Left lung (tissue), 14 donors: ENCODE measurements at places on chromosomes 7 and 10.
A peak's percentile ranks its signal among the peaks of the same experiment; 100 is the strongest.

GRCh38 chr7:1151156-1151555, 8.8 kb downstream of the ZFAND2A start:
- H3K4me1 ChIP-seq: no peaks in the 10 kb centered on the region
- H3K27me3 ChIP-seq: no peaks in the 10 kb centered on the region
- no peak overlapping the region for H3K27ac ChIP-seq
- no peak overlapping the region for H3K4me3 ChIP-seq

DNA sequence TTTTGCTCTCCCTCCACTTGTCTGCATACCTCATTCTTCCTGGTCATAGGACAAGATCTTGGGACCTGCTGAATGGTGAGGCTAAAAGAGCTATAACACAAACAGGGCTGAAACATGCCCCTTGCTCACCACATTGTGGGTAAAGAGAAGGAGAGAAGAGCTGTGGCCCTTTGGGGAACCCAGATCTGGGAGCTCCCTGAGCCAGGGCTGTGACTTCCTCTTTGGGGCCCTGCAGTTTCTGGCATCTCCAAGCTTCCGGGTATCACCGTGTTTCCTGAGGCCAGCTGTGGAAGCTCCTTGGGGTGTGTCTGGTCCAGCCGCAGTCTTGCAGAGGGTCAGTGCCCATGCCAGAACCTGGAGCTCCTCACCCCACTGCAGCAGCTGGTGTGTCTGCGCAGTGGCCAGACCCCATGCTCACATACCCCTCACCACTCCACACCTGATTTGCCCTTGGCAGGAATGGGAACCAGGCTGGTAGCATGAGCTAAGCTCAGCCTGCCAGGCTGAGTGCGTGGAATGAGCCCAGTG, 34.0 kb downstream of the DKK1 start:
- DNase-seq: no peak
- no peaks in the 10 kb centered on the region for H3K4me1 ChIP-seq
- H3K27me3 ChIP-seq: no peaks in the 10 kb centered on the region
- no peak overlapping the region for H3K4me3 ChIP-seq
- H3K36me3 ChIP-seq: no peaks in the 10 kb centered on the region

DNA sequence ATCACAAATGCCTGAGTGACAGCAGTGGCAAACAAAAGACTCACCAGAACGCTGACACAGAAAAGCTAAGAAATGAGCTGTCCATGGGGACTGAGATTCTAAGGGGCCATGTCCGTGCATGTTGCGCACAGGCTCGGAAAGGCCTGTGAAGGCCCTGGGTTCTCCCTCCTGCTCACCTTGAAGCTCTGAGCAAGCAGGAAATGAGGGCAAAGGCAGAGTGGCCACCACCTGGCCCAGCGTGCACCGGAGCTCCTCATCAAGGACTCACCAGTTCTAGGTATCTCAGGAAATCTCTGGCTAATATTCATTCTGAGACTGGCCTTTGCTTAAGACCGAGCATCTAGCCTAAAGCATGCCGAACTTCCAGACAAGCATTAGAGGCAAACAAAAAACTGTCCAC, 52.7 kb downstream of the MAD1L1 start:
- H3K36me3 ChIP-seq: peaks cover 12% of the 10 kb centered on the region
- H3K4me3 ChIP-seq: no peak overlapping the region
- H3K27ac ChIP-seq: no peak overlapping the region
- H3K27me3 ChIP-seq: no peaks in the 10 kb centered on the region
- H3K4me1 ChIP-seq: peaks cover 9% of the 10 kb centered on the region

- H3K27ac ChIP-seq: no peak overlapping the region
- DNase-seq: no peak
Observed at GRCh38 chr7:116836048-116836447, 26.3 kb upstream of the CAPZA2 start.

DNA sequence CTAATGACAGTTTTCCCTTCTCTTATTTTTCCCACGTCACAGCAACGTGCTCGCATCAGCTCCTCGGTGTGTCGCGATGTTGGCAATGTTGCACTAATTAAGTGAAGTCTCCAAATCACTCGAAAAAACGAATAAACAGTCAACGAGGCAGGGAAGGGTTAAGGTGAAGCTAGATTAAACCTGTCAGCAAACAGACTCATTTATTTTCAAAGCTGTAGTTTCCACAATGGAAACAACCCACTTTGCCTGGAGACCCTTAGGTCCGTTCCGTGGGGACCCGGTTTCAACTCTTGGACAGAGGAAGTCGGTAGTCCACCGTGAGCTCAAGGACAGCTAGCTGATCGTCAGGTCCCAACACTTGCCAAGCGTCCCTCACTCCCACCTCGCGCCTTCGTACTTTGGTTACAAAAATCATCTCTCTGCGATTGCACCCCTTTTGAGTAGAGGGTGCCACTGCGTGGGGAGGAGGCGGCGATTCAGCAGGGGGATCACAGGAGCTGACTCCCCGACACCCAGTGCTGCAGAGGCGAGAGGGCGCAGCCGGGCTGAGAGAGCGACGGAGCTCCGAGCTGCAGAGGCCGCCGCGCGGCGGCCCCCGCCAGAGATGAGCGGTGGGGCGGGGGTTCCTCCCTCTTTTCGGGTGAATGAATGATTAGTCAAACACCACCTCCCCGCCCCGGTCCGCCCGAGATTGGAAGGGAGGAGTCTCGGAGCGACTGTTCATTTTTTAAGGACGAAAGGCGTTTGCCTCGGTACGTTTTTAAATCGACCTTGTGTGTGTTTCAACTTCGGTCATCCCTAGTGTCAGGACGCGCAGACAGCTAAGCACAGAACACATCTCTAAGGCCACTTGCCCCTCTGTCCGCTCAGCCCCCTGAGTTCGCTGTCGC, 1.3 kb upstream of the BMPER start:
- H3K36me3 ChIP-seq: no peaks in the 10 kb centered on the region
- H3K27me3 ChIP-seq: peaks cover 22% of the 10 kb centered on the region
- H3K4me3 ChIP-seq: peak overlapping the region; percentile 50
- H3K4me1 ChIP-seq: no peaks in the 10 kb centered on the region
- peak overlapping the region; percentile 66 for H3K27ac ChIP-seq

- no peaks in the 10 kb centered on the region for H3K27me3 ChIP-seq
- H3K4me1 ChIP-seq: no peaks in the 10 kb centered on the region
- no peak for DNase-seq
- H3K27ac ChIP-seq: no peak overlapping the region
- H3K36me3 ChIP-seq: no peaks in the 10 kb centered on the region
Observed at GRCh38 chr7:132258231-132258630, 318.0 kb downstream of the PLXNA4 start.

DNA sequence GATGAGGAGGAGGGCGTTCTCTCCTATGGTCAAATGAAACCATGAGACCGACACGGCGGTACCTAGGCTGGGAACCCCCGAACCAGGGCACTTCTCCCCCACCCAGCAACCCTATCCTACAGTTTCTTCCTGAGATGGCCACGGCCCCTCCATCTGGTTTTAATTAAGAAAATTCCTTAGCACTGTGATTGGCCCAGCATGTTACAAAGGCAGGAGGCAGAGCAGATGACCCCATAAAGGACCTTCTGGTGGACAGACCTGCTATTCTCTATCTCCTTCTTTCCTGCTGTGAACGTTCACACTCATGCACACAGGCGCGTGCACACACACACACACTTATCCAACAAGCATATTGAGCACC, 129.4 kb downstream of the RGS10 start:
- no peaks in the 10 kb centered on the region for H3K36me3 ChIP-seq
- no peaks in the 10 kb centered on the region for H3K27me3 ChIP-seq
- no peak for DNase-seq
- H3K4me3 ChIP-seq: no peak overlapping the region
- peak overlapping the region; percentile 48 for H3K27ac ChIP-seq

DNA sequence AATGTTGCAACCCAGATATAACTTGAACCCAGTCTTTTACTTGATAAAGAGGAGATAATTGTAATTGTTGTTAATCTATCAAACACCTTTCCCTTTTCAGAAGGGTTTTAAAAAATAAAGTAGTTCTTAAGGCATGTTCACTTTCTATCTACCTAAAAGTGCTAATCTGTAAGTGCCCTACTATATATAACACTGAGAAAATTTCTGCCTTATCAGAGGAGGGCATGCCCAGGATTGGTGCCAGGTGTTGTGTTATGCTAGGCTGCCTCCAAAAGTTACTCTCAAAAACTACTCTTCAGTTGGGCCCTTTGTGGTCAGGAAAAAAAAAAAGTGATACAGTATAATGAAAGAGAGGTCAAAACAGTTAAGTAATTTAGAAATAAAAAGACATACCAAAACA, 36.3 kb downstream of the SMNDC1 start:
- no peak for DNase-seq

DNA sequence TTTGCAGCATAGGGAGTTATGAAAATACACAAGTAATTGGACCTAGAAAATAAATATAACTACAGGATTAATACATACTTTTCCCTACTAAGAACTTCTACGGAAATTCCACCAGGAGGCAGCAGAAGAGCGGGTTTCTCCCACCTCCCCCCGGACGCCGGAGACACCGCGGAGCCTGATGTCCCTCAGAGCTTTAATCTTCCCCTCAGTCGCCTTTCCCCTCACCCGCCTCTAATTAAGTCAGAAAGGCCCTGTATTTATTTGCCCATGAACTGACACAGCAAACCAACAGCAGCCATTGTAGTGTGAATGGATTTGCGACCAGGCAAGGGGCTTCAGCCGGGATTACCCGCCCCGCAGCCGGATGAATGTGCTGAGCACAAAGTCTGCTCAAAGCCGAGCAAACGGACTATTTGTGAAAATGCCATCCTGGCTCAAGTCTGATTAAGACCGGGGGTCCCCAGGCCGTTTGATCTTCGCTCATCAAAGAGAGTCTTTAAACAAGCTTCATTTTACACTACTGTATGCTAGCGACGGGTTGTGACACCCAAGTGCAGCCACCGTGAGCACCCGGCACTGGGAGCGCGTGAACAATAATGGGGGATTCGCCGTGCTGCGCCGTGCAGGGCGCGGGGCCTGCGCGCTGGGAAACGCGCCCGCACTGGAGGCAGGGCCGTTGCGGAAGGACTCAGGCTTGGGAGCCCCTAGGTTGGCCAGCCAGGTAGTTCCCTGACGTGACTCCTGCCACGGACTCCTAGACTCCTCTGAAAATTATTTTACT, 5.6 kb upstream of the DKK1 start:
- no peak overlapping the region for H3K27ac ChIP-seq
- no peaks in the 10 kb centered on the region for H3K36me3 ChIP-seq
- no peaks in the 10 kb centered on the region for H3K4me1 ChIP-seq

GRCh38 chr7:151748733-151749132, 128.2 kb downstream of the PRKAG2 start:
- DNase-seq: no peak
- H3K27ac ChIP-seq: no peak overlapping the region
- H3K4me1 ChIP-seq: peaks cover 8% of the 10 kb centered on the region
- no peaks in the 10 kb centered on the region for H3K27me3 ChIP-seq
- no peaks in the 10 kb centered on the region for H3K36me3 ChIP-seq
- no peak overlapping the region for H3K4me3 ChIP-seq

DNA sequence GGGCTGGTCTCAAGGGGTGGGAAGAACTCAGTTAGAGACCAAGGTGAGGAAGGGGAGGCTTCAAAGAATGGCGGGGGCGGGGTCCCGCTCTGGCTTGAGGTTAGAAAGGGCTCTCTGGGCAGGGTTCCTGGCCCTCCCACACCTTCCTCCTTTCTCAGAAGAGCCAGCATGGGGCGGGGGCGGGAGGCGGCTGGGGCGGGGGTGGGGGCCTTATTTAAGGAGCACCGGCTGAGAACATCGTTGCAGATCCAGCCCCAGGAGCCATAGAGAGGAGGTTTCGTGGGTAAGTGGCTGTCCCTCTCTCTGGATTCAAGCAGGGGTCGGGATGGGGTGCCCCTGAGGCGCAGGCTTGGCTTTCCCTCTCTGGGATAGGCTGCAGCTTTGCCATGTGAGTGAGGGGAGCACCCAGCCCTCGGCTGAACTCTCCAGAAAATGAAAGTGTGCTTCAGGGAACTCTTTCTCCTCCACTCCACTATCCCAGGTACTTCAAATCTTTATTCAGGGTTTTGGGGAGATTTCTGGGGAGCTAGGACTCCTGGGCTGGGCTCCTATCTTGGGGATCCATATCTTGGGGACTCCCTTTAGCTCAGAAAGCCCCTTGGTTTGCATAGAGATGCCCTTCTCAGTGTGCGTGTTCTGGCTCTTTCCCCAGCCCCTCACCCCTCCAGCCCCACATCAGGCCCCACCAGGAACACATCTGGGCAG, 3.3 kb upstream of the CUEDC2 start:
- DNase-seq: peak; percentile 85
- peaks cover 13% of the 10 kb centered on the region for H3K4me1 ChIP-seq
- no peaks in the 10 kb centered on the region for H3K36me3 ChIP-seq
- peak overlapping the region; percentile 77 for H3K27ac ChIP-seq
- no peaks in the 10 kb centered on the region for H3K27me3 ChIP-seq

DNA sequence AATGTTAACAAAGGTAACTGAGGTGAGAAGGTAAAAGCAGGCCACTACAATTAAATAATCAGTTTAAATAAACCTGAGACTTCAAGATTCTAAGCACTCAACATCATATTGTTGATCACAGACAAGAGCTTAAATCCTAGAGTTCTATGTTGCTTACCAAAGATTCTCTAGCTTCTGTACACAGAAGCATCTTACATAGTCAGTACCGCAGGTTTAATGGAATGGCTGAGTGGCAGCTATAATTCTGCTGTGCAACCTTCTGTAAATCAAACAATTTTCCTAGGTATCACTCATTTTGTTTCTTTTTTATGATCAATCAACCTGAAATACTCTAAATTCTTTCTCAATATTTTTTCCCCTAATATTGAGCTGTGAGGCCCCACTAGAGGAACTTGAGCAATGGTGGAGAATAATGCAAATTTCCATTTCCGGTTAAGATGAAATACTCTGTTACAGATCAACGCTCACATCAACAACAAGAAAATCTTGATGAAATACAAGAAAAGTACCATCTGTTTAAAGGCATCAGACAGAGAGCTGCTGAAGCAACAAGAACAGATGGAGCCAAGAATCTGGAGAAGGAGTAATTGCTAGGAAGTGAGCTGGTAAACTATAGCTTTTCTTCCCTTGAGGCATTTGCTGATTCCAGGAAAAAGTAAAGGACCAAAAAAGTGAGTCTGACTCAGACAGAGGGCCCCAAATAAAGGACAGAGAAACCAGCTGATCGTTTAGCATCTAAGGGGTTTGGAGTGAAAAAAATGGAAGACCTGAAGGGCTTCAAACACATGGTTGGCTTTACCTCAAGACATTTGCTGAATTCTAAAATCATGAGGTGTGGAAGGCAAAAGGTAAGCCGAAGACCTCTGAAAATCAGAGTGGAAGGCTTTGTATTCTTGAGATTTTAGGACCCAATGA, 22.6 kb downstream of the PNPLA8 start:
- H3K4me1 ChIP-seq: no peaks in the 10 kb centered on the region
- no peaks in the 10 kb centered on the region for H3K36me3 ChIP-seq
- no peak overlapping the region for H3K4me3 ChIP-seq
- no peak for DNase-seq

DNA sequence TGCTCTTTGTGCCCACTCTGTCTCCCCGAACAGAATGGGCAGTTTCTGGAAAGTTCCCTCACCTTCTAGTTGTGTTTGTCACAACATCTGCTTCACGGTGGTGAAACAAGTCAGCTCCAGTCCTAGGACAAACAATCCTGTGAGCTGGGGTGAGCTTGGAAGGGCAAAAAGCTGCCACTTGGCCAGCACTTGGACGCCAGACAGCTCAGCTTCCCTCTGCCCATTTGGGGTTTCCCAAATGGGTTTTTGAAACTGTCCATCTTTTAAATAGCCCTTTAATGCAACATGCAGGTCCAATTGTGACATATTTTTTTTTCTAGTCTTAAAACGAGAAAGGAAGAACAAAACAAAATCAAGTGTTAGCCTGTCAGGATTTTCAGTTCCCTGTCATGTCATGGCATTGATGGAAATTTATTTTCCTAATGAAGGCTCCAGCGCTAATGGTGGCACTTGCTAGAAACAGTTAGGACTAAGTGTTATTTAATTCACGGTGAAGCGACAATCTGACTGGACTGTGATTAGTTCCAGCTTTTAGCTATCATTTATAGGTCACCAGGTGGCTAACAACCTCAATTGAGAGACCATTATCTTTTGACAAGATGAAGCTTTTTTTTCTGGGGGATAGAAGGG, 181.7 kb downstream of the MYOF start:
- H3K36me3 ChIP-seq: peaks cover 10% of the 10 kb centered on the region
- H3K27me3 ChIP-seq: no peaks in the 10 kb centered on the region
- no peaks in the 10 kb centered on the region for H3K4me1 ChIP-seq
- H3K4me3 ChIP-seq: no peak overlapping the region
- H3K27ac ChIP-seq: no peak overlapping the region
